Stimulated activated CD4-positive, alpha-beta T cell treated with anti-CD3 and anti-CD28 coated beads, Interleukin-1b, Interleukin-23, amount 100 ng/mL, for 4 hours (primary cell): ENCODE measurements at places on chromosomes 5 and 9.

DNA sequence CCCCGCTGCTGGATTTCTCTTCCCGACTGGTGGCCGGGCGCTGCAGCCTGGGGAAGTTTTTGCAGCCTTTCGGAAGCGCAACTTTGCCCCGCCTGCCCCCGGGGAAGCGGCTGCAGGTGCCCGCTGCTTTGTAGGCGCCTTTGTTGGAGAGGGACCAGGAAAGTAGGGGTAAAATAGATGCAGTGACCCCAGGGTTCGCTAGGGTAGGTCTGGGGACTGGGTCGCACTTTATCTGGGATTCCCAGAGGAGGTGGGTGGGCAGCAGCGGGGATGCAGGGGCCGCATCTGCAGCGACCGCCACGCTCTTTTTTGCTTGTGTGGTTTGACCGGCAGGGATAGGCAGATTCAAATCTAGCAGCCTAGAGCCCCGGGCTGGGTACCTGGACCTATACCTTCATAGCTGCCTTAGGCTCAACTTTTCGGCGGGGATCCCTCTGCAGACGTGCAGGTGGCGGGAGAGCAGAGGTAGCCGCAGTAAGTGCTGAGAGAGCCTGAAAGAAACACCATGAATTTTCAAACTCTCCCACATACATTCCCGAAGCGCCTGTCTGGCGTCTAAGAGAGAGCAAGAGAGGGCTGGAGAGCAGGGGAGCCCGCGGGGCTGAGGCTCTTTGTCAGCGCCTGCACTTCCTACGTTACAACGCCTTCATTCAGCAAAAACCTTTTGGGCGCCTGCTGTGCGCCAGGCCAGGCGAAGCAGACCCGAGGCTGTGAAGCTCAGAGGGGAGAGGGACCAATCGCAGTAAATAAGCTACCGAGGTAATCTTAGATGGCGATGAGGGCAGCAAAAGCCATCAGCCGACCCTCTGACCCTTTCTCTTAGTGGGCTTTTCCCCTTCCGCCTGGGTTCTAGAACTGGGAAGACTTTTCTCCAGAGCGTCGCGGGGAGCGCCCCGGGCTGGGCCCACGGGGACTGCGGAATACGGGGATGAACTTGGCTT is 642 bp downstream of the SV2C start:
- DNase-seq, result no peak

- DNase-seq, result no peak
Observed at GRCh38 chr5:68482199-68482598, 266.6 kb downstream of the PIK3R1 start.

DNA sequence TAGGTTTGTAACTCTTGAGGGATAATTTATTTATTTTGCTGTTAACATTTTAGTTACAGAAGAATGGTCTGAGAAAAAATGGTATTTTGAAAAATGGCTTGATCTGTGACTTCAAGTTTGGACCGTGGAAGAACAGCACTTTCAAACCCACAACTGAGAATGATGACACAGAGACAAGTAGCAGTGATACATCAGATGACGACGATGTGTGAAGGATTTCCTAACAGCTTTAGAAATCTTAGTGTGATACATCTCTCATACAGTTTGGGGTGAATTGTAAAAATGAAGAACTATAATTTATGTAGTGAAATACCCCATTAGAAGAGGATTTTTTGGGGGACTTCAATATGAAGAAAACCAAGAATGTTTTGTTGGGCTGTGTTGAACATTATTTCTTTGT is 88.7 kb downstream of the GPBP1 start:
- DNase-seq, result no peak

- DNase-seq, result no peak
Observed at GRCh38 chr9:83312537-83312936, 225.7 kb downstream of the FRMD3 start.

- DNase-seq, result no peak
Observed at GRCh38 chr9:128762671-128763449, 8.9 kb downstream of the ZER1 start.

GRCh38 chr9:116816484-116816883 is 129.4 kb downstream of the TRIM32 start:
- DNase-seq, result no peak

DNA sequence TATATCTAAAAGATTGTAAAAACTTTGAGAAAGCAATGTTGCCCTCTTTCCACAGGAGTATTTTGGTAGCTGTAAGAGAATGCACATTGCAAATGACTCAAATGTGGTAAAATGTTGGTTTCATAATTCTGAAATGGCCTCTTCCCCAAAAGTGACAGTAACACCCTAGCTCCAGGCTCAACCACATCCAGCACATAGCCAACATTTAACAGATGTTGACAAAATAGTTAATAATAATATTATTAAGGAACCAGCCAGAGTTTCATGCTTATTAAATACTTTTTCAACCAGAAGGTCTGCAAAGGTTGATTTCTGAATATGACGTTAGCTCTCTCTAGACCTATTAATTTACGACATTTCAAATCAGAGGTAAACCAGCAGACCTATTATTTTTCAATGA is 1.3 kb downstream of the ANXA1 start:
- no peak for DNase-seq

DNA sequence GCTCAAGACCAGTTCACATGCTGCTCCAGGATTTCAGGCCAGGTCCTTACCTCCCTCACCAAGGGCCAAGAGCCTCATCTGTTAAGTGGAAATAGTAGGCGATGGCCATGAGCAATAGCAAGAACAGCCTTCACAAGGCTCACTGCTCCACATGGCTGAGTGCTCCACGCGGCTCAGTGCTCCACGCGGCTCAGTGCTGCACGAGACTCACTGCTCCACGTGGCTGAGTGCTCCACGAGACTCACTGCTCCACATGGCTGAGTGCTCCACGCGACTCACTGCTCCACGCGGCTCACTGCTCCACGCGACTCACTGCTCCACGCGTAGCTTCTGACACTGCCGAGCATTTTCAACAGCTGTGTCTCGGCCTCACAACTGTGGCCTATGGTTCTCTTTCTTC is 36.4 kb upstream of the ADAMTS2 start:
- DNase-seq, result no peak
